B cell (primary cell): ENCODE measurements at places on chromosomes 3 and 15. TPM values are rescaled to one million over a fixed set of nuclear protein-coding genes. Genes with fewer than 3 reads are reported as not detected.

KLHL40 gene
- total RNA-seq = not detected in 2 replicates

IP6K1 gene
- total RNA-seq = 73.1 and 77.8 TPM in 2 replicates

GOLGA8H gene
- total RNA-seq = 0.19 TPM in 1 of 2 replicates, not detected in the other

XCR1 gene
- total RNA-seq = not detected in 2 replicates

GRCh38 chr3:2535206-2535605, 436.5 kb downstream of the CNTN4 start:
- H3K27ac ChIP-seq = no peak overlapping the region
- H3K27me3 ChIP-seq = no peaks in the 10 kb centered on the region
- no peaks in the 10 kb centered on the region for H3K4me1 ChIP-seq
- no peak for DNase-seq
- H3K36me3 ChIP-seq = no peaks in the 10 kb centered on the region
- no peak overlapping the region for H3K4me3 ChIP-seq

GRCh38 chr3:184743248-184743647, 31.4 kb upstream of the MAGEF1 start:
- no peak for DNase-seq
- H3K36me3 ChIP-seq = no peaks in the 10 kb centered on the region
- no peaks in the 10 kb centered on the region for H3K27me3 ChIP-seq
- H3K4me1 ChIP-seq = no peaks in the 10 kb centered on the region
- no peak overlapping the region for H3K4me3 ChIP-seq

DNA sequence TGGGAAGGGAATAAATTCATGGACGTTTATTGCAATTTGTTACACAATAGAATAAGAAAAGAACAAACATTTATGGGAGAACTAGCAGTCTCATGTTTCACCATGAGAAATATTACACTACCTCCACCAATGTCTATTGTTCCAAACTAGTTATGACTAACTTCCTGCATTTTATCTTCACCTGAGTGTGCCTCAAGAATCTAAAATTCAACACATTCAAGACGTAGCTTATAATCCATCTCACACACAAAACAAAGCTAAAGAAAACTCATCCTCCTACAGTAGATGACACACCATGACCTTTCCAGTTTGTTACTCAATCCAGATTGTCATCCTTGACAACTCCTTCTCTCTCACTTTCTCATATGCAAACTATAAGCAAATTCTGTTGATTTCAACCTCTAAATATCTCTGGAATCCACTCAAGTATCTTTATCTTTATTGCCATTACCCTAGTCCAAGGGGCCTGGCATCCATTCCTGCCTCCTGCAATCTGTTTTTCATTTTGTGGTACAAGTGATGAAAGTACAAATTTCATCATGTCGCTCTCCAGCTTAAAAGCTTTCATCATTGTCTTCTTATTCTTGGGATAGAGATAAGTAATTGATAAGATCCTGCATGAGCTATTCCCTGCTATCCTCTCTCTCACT, 229.9 kb downstream of the NR2F2 start:
- H3K27ac ChIP-seq = no peak overlapping the region
- H3K4me1 ChIP-seq = no peaks in the 10 kb centered on the region
- no peak for DNase-seq
- no peak overlapping the region for H3K4me3 ChIP-seq
